Mesendoderm (in vitro differentiated cells): ENCODE measurements at places on chromosomes 5 and 9.

DNA sequence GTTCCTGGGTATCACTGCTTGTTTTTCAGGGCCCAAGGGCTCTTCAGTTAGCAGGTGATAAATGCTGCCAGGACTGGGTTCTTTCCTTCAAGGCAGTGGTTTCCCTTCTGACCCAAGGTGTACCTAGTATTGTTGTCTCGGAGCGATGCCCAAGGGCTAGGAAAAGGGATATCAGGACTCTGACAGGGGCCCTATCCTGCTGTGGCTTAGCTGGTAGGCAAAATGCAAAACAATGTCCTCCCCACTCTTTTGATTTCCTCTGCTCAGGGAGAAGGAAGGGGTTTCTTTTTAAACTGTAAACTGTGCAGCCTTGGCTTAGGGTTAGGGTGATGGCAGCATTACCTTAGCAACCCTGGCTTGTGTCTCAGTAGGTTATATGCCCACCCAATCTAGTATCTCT, 508.8 kb upstream of the CTNND2 start:
- H3K27ac ChIP-seq = no peak overlapping the region
- peak; percentile 19 for DNase-seq
- no peaks in the 10 kb centered on the region for H3K27me3 ChIP-seq
- no peak overlapping the region for H3K4me3 ChIP-seq

- H3K4me1 ChIP-seq = peaks cover 14% of the 10 kb centered on the region
- peak; percentile 83 for DNase-seq
- H3K36me3 ChIP-seq = no peaks in the 10 kb centered on the region
- peak within 1 kb of the TSS; percentile 76 for H3K27ac ChIP-seq
Measured at GRCh38 chr5:95822542-95823181, at the start of gene GLRX. Gene GLRX (minus strand): TSS chr5:95822726. CDS start chr5:95822662, 64 bp downstream.

- no peak for DNase-seq
- no peak overlapping the region for H3K4me3 ChIP-seq
- no peaks in the 10 kb centered on the region for H3K4me1 ChIP-seq
- no peaks in the 10 kb centered on the region for H3K27me3 ChIP-seq
- H3K36me3 ChIP-seq = no peaks in the 10 kb centered on the region
- H3K27ac ChIP-seq = no peak overlapping the region
Measured at GRCh38 chr9:9621355-9621940, 991.4 kb downstream of the PTPRD start.

- no peaks in the 10 kb centered on the region for H3K27me3 ChIP-seq
- no peak for DNase-seq
- no peaks in the 10 kb centered on the region for H3K36me3 ChIP-seq
- no peak overlapping the region for H3K27ac ChIP-seq
Measured at GRCh38 chr9:2459756-2460155, 161.8 kb upstream of the VLDLR start.

GRCh38 chr5:113608113-113608596, 94.7 kb downstream of the YTHDC2 start:
- no peak overlapping the region for H3K27ac ChIP-seq
- H3K27me3 ChIP-seq = no peaks in the 10 kb centered on the region
- no peaks in the 10 kb centered on the region for H3K4me1 ChIP-seq
- DNase-seq = no peak

- no peak overlapping the region for H3K4me3 ChIP-seq
- H3K36me3 ChIP-seq = no peaks in the 10 kb centered on the region
Measured at GRCh38 chr5:179370490-179371120, 25.3 kb upstream of the ADAMTS2 start.

DNA sequence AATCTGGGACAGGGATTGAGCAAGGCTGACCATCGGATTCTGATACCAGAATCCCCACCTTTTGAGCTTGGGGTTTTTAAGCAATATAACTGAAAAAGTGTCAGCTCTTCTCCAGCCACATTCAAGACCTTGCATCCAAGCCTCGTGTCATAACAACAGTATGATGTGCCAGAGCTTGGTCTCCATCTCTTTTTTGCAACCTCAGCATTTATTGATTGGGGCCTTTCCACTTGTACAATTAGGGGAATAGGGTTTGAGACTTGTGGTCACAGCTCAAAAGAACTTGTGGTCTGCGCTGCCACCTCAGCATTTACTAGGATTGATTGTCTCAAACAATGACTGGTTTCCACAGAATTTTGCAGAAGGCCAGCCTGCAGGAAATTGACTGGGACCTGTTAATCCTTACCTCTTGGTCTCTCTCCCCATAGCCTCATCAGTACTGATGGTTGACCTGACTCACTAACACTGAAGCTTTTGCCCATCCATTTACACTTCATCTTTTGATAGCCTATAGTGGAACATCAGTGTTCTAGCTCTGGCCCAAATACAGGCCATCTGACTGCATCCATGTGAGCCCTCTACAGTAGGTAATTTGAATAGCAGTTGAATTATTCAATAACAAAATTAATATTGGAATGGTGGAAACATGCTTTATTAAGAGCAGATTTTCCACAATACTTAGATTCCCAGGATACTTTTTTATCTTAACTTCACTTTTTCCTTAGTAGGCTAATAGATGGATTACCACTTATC, 381.6 kb upstream of the PRR16 start:
- no peaks in the 10 kb centered on the region for H3K36me3 ChIP-seq
- H3K27ac ChIP-seq = no peak overlapping the region
- no peak overlapping the region for H3K4me3 ChIP-seq
- no peaks in the 10 kb centered on the region for H3K4me1 ChIP-seq
- H3K27me3 ChIP-seq = no peaks in the 10 kb centered on the region

DNA sequence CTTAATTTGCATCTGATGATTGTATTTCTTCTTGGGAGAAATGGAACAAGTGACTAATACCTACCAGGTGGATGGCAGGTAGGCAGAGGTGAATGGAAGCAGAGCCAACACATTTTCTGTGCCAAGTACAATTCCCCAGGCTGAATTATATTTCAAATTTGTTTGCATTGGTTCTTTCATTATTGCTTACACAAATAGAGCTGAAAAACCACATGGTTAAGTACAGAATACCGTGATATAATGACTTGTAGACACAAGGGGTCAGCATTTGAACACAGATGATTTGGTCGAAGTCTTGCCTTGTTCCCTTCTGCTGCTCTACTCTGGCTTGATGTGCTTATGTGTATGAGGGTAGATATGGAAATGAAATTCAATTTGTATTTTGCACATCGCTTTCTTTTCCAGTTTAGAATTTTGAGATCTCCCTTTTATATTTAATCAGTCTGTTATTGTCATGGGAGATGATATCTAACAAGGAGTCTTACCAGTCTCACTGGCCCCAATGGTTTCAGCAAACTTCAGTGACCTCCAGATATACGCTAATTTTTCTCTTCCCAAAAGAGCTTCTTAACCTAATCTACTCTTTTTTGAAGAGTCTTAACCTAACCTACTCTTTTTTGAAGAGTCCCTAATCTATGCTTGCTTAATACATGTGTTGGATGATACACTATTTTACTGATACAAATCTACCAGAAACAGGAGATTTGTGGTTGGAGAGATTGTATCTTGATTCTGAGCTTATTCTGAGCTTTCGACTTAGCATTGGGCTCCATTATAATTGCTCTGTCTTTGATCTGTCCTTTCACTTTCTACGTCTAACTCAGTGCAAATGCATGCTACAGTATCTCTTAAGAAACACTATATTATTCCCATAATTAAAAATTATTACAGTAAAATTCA, 88.1 kb downstream of the PCSK1 start:
- peak; percentile 66 for DNase-seq
- H3K4me1 ChIP-seq = no peaks in the 10 kb centered on the region
- H3K4me3 ChIP-seq = no peak overlapping the region
- no peak overlapping the region for H3K27ac ChIP-seq
- H3K27me3 ChIP-seq = no peaks in the 10 kb centered on the region
